ENCODE measurements at places on chromosomes 3 and 15.

- no peak for DNase-seq
Measured at GRCh38 chr3:116265320-116265695, 180.0 kb downstream of the LSAMP start.

DNA sequence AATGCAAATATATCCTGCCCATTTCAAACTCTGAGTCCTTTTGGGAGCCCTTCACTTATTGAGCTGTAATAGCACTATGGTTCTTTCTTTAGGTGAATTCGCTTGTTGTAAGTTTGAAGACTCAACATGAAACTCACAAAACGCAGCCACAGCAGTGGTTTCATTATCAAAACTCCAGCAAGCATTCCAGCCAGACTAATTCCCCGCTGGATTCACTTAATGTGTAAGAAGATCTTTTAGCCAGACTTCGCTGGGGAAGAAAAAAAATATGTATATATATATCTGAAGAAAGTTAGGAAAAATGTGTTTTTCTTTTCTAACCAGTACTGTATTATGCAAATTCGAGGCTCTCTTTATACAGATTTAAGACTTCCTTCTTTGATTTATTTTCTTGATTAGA, 241.1 kb downstream of the WNT5A start:
- DNase-seq: no peak

- DNase-seq: no peak
Measured at GRCh38 chr3:27730774-27731659, 8.9 kb upstream of the EOMES start.

GRCh38 chr3:156820692-156821080, 5.5 kb upstream of the LEKR1 start:
- no peak for DNase-seq

GRCh38 chr3:124890573-124891190, 3.5 kb upstream of the ITGB5 start:
- DNase-seq: no peak

GRCh38 chr3:112086076-112086854, at the start of gene C3orf52:
C3orf52 (plus strand) TSS chr3:112086389; CDS start chr3:112086408, 19 bp downstream.
- DNase-seq: peak; percentile 29

DNA sequence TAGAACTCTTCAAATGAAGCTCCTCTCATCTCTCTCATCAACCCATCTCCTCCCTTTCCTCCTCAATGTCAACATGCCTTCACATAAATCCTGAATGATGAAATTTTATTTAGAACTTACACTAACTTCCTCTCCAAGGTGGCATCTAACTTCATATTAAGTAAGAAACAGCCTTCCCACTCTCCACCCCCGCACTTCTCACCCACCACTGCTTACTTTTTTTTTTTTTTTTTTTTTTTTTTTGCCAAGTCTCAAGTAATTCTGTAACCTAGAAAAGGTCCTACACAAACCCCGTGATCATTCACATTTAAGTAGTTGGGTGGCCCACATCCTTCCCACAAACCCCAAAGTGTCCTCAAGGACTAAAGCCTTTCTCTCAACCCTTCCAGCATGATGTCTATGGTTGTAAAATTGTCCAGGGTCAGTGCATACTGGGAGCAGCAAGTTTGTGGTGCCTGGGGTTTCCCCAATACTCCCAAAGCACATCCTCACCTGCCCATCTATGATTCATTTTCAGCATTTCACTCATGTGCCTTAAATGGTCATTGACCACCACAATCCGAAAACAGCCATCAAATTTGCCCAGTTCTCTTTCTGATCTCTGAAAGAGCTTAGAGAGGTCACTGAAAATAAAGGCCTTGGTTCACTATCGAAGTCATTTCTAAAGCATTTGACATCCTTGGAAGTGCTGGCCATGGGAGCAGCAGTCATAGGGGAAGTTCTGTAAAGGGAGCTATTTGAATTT, 47.2 kb downstream of the CD86 start:
- DNase-seq: no peak

- DNase-seq: no peak
Measured at GRCh38 chr3:16767006-16767405, 117.7 kb upstream of the PLCL2 start.

DNA sequence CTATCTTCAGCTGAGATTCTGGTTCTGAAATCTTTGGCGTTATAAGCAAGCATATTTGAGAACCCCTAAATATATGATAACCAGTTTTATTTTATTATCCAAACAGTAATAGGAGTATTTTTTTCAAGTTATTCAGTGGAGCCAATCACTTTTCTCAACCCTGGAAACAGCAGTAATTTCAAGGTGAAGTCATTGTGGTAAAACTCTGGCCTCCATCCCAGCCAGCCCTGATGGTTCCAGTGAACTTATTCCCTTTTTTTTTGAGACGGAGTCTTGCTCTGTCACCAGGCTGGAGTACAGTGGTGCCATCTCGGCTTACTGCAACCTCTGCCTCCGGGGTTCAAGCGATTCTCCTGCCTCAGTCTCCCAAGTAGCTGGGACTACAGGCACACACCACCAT, 545.4 kb upstream of the IL12A start:
- DNase-seq: no peak

DNA sequence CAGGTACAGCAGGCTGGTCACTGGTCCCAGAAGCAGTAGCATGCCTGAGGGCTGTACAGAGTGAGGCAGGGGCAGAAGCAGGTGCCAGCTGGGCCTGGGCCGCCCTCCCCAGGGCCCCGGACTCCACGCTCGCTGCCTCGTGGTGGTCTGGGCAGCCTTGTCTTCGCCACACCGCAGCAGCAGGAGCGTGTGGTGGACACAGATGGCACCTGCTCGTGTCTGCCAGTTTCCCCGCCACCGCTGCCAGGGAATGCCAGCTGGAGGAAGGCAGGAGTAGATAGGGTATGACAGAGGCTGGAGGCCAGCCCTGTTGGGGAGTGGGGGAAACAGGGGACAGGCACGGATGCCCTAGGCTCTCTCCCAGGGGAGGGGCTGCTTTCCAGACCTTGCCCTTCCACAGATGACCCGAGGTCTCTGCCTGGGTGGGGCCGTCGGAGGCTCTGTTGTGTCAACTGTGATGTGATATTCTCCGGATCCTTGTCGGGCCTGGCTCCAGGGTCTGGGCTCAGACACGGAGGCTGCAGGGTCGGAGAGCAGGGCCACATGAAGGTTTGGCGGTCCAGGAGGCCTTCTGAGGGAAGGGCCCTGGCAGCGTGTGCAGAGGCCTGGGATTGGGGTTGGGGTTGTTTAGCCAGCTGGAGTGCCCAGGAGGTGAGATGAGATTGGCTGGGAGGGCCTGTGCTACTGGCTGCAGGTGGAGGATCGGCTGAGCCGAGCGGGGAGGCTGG, 33.6 kb downstream of the GOLGA6L10 start:
- no peak for DNase-seq

GRCh38 chr3:129530251-129530791, 1.9 kb downstream of the RHO start:
- DNase-seq: no peak

DNA sequence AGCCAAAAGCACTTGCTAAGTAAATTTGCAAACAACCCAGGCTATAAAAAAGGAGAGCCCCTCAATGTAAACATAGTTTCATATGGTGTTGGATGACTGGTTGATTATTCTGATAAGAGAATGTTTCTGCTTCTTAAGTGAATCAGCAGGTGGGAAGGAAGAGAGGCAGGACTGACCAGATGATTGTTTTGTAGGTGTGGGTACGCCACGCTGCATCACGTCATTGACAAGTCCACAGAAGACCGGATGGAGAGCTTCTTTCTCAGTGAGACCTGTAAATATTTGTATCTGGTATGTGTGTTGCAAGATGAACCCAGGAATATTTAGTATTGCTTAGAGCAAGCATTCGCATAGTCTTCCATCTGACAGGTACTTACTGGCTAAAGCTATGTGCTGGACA, 23.4 kb downstream of the EDEM1 start:
- no peak for DNase-seq

DNA sequence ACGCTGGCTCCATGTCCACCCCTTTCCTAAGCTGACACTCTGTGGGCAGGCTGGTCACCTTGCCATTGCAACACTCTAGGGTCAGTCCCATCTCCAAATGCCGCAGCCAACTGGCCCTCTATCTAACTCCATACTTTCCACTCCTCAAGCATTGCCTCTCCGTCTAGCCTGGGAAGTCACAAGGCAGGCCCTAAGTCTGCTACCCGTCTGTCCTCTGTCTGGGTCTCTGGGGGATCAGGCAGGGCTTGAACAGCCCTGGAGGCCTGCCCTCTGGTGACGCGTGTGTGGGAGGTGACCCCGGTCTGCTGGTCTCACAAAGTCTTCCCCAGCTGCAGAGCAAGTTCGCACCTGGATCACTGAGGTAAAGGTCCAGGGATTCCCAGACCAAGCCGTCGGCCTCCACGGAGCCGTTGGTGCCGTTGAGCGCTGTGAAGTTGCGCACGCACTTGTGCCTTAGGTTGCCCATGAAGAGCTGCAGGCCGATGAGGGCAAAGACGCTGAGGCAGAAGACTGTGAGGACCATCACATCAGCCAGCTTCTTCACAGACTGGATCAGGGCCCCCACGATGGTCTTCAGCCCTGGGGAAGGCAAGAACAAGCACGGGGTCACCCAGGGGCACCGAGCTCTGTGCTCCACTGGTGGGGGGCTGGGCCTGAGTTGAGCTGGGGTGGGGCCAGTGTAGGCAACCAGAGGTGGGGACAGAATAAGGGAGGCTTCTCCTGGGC, 39.9 kb downstream of the SCN5A start:
- DNase-seq: no peak

GRCh38 chr3:47374587-47374986, 6.2 kb upstream of the PTPN23 start:
- no peak for DNase-seq

DNA sequence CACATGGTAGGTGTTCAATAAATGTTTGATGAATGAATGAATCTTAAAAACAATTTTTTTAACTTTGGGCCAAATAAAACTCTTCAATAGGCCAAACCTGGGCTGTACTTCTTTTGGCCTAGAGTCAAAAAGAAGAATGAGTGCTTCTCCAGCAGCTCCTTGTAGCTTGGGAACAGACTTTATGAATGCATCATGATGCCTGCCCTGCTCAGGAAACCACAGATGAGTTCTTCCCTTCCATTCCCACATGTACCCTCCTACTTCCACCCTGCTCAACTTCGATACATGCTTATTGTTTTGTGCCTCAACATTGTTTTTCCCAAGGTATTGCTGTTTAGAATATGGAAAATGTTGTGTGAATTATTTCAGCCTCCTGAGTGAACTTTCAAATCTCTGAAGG, 87.0 kb downstream of the FILIP1L start:
- DNase-seq: no peak

DNA sequence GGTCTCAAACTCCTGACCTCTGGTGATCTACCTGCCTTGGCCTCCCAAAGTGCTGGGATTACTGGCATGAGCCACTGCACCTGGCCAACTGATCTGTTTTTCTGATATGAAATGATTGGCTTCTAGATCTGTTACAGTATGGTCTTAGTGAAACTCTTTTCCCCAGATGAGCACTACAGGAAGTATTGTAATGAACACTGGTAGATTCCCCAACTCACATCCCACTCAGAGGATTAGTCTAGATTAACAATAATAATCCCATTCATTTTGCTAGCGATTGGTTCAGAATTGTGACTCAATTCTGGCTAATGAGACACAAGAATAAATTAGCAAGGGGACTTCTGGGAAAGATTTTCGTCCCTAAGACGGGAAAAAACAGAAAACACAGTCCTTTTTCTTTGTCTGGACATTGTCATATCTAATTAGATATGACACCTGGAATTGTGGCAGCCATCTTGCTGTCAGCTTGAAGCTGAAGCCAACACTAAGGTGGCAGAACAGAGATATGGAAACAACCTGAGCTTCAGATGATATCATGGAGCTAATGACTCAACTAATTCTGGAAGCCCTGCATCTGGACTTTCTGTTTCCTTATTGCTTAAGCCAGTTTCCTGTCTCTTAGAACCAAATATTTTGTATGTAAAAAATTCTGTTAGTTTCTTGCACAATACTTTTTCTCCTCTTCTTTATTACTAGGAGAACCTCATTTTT, 17.4 kb upstream of the NPTN start:
- no peak for DNase-seq

- DNase-seq: no peak
Measured at GRCh38 chr3:53860196-53860595, 13.8 kb downstream of the IL17RB start.

DNA sequence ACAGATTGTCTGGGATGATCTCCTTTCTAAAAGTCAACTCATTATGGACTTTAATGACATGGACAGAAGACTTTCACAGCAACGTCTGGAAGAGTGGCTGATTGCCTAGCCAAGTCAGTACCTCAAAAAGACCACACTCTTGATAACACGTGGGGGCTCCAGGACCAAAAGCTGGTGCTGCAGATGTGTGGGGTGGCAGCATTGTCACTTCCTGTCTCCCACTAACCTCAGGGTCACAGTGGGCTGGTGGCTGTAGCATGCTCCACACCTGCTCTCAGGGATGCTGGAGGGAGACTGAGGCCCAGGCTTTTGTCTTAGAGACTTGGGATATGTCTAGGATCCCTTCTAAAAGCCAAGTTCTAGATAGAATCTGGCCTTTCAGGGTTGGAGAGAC, 118.1 kb downstream of the APBA2 start:
- DNase-seq: no peak

DNA sequence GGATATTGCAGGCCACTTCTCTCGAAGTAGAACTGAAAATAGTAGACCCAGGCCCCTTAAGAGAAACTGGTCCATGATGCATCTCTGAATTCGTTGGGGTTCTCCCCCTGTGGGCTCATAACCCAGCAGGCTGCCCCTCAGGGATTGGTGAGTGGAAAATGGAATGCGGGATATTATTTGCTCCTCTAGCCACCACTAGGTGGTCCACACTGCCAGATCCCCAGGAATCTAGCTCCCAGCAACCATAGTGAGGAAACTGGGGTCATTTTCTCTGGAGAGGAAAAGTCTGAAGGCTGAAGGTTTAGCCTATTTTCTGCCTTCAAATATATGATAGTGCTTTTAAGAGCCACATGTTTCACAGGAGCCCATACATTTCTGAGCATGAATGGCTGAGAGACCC, 6.7 kb downstream of the CX3CR1 start:
- DNase-seq: no peak

DNA sequence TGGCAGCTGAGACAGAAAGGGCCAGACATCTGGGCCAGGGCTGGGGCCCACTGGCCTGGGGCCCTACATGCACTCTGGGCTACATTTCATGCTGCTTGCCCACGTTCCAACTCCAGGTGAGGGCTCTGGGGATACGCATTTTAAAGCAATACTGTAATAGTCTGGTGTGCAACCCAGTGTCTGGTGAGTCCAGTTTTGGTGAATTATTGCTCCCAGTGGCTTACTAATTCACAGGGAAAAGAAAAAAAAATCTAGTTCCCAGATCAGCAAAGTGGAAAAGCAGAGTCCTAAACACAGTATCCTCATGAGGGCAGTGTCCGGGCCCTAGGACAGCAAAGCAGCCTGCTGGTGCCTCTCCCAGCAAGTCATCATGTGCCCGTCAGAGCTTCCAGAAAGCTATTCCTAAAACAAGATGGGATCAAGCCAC, 82.4 kb downstream of the CCNL1 start:
- no peak for DNase-seq

- DNase-seq: no peak
Measured at GRCh38 chr3:127389420-127389819, 101.6 kb upstream of the PRR20G start.

- DNase-seq: no peak
Measured at GRCh38 chr15:89138999-89139612, 50.9 kb downstream of the ABHD2 start.

Data from activated T-helper 1 cell treated with anti-CD3 and anti-CD28 coated beads, Interleukin-2, amount 50 U/mL, for 16 hours (primary cell).